Foreskin keratinocyte (primary cell): ENCODE measurements at places on chromosomes 16 and 17.

DNA sequence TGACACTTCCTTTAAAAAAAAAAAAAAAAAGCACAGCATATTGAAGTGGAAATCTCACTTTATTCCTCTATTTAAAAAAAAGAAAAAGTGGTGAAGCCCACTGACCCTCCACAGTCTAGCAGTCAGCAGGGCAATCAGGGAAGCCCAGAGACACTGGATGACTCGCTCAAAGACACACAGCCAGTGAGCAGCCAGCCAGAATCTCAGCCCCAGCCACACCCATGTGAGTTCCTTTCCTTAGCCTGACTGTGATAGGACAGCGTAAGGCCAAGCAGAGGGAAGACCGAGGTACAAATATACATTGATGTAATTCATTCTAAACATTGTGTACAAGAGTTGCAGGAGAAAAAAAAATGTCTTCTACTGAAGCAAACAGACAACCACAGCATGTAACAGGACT lies 22.5 kb downstream of the XPO6 start:
- no peak for DNase-seq

DNA sequence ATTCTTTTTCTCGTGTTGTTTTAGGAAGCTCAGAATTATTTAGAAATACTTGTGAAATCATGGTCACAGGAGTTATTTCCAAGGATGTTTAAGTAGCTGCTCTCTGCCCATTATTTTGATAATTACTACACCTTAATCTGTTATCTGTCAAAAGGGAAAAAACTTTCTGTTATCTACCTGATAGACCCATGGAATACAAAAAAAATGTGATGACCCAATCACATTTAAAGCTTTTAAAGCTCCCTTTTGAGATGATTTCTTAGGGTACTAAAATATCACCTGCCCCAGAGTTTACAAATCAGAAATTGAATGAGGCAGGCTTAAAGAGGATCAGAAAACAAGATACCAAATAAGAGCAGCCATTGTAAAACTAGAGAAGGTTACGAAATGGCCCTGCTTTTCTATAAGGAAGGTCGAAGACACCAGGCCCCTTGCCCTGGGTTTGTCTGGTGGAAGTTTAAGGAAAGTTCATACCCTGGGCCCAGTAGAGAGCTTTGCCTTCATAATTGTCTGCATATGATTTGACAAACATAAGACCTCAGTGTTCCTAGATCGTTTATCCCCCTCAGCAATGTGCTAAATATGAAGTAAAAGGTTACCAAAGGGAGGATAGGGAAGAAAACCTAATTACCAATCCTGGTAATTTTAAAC lies 149.9 kb upstream of the TBX2 start:
- DNase-seq: no peak

DNA sequence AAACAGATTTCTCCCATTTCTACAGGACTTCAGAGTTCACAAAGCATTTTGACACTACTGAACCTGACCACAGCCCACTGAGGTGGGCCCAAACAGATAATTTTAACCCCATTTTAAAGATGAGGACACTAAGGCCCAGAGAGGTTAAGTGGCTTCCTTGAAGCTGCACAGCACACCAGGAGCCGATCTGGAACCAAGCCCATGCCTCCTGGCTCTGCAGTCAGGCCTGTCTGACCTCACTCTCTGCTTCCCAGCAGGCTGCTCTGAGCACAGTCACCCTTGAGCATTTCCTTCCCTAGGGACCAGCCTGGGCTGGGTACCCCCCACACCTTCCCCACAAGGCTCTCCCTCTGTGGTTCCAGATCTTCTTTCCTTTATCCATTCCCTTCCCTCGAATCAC lies 252.2 kb downstream of the ENGASE start:
- no peak for DNase-seq

DNA sequence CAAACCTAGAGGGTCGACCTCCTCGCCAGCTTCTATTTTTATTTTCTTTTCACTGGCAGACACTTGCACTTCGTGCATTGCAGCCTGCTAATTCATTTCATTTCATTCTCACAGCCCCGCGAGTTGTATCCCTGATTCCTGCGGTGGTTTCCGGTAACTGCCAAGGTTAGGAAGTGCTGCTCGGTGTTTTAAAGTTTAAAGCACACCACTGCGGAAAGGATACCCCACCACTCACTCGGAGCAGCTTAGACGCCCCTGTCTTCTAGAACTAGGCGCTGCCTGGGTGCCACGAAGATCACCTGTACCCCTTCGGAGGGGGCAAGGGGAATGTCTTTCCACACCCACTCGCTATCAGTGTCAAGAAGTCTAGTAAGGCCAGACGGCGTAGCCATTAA lies 509 bp downstream of the CNEP1R1 start:
- no peak for DNase-seq

- DNase-seq: no peak
Measured at GRCh38 chr17:78366109-78366848, 6.4 kb upstream of the SOCS3 start.

GRCh38 chr17:36921095-36921851 lies 16.0 kb upstream of the LHX1 start:
- peak; percentile 97 for DNase-seq

GRCh38 chr16:74723256-74723655 lies 22.6 kb upstream of the MLKL start:
- DNase-seq: no peak

- DNase-seq: peak; percentile 93
Measured at GRCh38 chr16:4477966-4478365, 1.8 kb downstream of the HMOX2 start.

DNA sequence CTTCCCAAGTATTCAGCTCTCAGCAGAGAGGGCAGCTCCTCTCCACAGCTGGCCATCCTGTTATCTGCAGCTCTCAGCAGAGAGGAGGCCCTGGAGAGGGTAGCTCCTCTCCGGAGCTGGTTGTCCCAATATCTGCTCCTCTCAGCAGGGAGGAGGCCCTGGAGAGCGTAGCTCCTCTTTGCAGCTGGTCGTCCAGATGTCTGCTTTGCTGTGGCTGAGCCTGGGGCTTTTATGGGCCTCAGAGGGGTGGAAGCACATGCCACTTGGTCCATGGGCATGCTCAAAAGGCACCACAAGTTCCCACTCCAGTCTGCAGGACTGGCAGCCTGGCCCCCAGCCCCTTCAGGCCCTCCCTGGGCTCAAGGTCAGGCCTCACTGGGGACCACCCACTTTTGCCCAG lies 314.3 kb downstream of the KCNJ2 start:
- no peak for DNase-seq

- no peak for DNase-seq
Measured at GRCh38 chr17:21814776-21815175, 122.5 kb downstream of the KCNJ18 start.

- DNase-seq: peak; percentile 88
Measured at GRCh38 chr17:28033972-28034714, 8.3 kb upstream of the NLK start.

DNA sequence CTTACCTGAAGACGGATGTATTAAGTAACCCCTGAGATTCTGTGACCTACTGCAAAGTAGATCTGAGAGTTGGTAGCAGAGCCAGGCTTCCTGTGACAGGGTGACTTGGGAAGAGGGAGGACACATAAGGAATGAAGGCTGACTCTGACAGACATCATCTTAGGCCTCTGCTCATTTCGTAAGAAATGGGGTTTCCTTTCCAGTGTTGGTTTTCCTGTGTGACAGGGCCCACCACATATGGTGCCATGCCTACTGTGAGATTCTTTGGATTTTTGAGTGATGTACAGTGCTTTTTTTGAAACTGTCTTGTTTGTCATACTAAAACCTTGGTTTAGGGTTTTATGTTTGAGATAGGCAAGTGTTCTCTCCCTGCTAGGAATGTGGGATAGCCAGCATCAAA lies 12.7 kb downstream of the LIG3 start:
- DNase-seq: no peak

- peak; percentile 3 for DNase-seq
Measured at GRCh38 chr16:7140899-7141298, 191.7 kb upstream of the RBFOX1 start.

DNA sequence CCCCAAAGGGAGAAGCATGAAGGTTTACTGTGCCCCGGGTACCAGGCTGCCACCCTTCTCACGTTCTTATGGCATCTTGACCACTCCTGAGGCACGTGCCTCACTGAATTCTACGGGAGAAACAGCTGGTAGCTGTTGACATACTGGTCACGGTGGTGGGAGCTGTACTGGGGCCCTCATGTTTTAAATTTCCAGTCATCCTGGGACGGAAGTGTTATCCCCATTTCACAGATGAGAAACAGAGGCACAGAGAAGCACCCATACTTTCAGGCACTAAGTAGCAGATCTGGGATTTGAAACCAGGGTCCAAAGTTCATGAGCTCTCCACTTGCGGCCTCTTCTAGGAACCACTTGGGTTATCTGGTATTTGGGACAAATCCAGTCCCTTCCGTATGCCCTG lies 26.3 kb upstream of the DOC2B start:
- DNase-seq: no peak

GRCh38 chr17:72176951-72177660 lies 56.3 kb downstream of the SOX9 start:
- no peak for DNase-seq

DNA sequence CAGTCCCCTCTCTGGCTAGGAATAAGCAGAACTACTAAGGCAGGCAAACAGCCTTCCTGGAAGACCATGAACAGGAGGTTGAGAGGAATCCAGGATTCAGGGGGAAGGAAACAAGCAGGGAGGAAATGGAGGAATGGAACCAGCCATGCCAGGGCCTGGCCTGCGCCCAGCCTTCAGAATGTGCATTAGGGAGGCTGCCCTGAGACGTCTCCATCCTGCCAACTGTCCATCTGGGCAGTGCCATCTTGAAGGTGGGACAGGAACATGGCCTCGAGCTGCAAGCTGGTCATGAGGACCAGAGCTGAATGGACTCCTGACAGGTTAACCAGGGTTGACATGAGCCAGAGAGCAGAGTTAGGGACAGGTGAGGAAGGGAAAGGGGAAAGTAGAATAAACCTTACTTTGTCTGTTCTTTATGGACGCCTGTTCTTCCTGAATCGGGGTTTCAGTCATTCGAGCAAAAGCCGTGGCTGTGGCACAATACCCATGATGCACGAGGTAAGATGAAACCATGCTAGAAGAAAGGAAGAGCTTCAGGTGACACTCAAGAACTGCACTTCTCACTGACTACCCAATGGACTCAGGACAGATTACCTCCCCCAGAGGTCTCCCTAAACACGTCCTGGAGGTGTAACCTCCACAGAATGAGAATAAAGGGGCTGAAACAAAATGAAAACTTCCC lies 12.1 kb upstream of the GFOD2 start:
- DNase-seq: no peak

GRCh38 chr17:59311051-59311468 lies 20.4 kb upstream of the YPEL2 start:
- DNase-seq: no peak

DNA sequence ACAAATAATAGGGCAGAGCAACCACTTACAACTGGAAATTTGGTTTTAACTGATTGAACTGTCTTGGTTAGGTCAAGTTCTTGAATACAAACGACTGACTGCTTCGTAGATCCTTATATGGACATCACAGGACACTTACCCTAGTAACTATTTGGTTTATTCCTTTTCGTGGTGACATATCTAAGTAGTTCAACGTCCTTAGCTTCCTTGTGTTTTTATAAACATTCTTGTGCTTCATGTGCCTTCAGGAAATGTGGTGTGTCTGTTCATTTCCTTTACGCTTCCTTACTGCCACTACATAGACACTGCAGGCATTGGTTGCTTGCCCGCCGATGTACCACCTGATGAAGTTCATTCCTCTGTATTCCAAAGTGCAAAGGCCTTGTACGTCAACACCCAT lies 59.3 kb downstream of the USP10 start:
- no peak for DNase-seq

GRCh38 chr17:57531648-57532504 lies 213.2 kb downstream of the CCDC182 start:
- no peak for DNase-seq

DNA sequence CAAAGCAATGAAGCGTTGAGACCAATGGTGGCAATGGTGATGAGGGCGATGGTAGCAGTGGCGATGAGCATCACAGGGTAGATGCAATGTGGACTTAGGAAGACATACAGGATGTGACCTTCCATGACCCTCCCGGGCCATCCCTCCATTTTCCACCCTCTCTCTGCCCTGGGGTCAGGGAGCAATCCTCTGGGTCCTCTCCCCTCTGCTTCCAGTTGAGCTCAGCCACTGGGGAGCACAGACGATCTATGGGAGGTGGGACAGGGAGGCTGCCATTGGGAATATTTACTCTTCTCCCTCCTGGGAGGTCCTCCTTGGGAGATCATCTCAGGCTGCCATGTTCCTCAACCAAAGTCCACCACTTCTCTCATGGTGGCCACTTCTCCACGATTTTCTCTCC lies 260.7 kb upstream of the FOXF1 start:
- DNase-seq: no peak

DNA sequence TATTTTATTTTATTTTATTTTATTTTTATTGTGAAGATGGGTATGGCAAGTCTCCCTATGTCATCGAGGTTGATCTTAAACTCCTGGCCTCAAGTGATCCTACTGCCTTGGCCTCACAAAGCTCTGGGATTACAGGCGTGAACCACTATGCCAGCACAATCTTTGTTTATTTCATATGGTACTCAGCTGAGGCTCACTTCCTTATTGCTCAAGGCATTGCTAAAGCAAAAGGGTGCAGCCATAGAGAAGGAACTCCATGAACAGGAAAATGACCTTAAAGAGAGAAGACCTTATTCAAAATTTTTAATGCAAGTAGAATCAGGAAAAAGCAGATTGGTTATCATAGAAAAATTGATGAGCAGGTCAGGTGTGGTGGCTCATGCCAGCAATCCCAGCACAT lies 110.6 kb upstream of the RBBP6 start:
- no peak for DNase-seq
